Testis (tissue), 5 donors: ENCODE measurements at places on chromosomes 6 and 20. TPM values are rescaled to one million over a fixed set of nuclear protein-coding genes. Genes with fewer than 3 reads are reported as not detected.
A peak's percentile ranks its signal among the peaks of the same experiment; 100 is the strongest.

The OLIG3 gene
- not detected for total RNA-seq

The CEP57L1 gene
- total RNA-seq, result 32.7 TPM

- peak; percentile 89 for DNase-seq
These were observed 46.2 kb downstream of the GJA10 start for GRCh38 chr6:89940225-89941027.

- DNase-seq, result no peak
These were observed 138.3 kb downstream of the IPCEF1 start for GRCh38 chr6:154218301-154218700.

GRCh38 chr6:138575257-138575656 is 76.0 kb upstream of the NHSL1 start:
- no peak for DNase-seq

DNA sequence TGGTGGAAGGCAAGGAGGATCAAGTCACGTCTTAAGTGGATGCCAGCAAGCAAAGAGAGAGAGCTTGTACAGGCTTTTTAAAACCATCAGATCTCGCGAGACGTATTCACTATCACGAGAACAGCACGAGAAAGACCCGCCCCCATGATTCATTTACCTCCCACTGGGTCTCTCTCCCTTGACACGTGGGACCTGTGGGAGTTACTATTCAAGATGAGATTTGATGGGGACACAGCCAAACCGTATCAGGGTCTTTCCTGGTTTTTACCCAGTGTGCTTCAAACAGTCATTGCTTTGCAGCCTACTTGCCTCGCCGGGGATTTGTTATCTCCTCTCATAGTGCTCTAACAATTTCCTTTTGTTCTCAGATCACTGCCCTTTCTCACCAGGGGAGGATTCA is 108.2 kb downstream of the UST start:
- DNase-seq, result peak; percentile 64

GRCh38 chr6:18424201-18424600 is 37.1 kb downstream of the RNF144B start:
- DNase-seq, result no peak

DNA sequence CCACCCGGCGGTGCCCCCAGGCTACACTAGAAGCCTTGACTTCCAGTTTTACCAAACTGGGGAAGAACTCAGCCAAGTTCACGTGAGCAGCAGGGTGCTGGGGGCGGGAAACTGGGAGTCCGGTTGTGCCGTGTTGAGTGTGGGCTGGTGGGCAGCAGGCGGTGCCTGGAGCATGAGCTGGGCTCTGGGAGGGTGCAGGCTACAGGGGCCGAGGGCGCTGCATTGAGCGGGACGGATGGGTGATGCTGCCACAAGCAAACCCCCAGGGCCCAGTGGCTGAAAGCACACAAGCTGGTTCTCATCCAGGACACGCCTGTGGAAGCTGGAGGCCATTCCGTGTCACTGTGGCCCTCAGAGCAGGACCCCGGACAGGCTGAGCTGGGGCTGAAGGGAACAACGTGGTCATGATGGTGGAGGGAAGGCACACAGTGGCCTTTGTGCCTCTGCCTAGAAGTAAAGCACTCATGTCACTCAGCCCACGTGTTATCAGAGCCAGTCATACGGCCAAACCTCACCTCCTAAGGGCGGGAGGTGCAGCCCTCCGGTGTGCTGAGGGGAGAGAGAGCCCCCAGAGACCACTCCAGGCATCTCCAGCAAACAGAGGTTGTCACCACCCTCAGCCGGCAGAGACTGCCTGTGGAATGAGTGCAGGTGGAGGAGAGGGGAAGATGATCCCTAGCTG is 29.5 kb downstream of the RBM38 start:
- no peak for DNase-seq

- no peak for DNase-seq
These were observed 26.1 kb upstream of the UBE2J1 start for GRCh38 chr6:89378628-89379027.

GRCh38 chr6:10385524-10386132 is 29.2 kb downstream of the TFAP2A start:
- DNase-seq, result no peak
